ENCODE measurements at places on chromosomes 6 and 20.

DNA sequence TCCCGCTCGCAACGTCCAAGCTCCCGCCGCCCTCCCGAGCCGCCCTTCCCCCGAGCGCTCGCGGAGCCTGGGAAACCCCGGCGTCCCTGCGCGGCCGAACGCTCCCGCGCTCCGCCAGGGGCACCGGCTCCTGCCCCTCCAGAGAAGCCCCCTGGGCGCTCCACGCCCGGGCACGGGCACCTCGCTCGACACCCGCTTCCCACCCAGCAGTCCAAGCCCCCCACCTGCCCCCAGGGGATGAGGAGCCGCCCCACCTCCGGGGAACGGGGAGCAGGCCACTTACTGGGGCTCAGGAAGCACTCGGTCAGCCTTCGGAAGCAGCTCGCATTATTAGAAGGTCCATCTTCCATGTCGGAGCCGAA lies 1.4 kb downstream of the PDE10A start:
- DNase-seq: peak; percentile 31

- peak; percentile 84 for DNase-seq
Observed at GRCh38 chr20:4108495-4109306, 93.3 kb upstream of the RNF24 start.

GRCh38 chr6:53615633-53616449 lies 49.7 kb downstream of the KLHL31 start:
- DNase-seq: no peak

DNA sequence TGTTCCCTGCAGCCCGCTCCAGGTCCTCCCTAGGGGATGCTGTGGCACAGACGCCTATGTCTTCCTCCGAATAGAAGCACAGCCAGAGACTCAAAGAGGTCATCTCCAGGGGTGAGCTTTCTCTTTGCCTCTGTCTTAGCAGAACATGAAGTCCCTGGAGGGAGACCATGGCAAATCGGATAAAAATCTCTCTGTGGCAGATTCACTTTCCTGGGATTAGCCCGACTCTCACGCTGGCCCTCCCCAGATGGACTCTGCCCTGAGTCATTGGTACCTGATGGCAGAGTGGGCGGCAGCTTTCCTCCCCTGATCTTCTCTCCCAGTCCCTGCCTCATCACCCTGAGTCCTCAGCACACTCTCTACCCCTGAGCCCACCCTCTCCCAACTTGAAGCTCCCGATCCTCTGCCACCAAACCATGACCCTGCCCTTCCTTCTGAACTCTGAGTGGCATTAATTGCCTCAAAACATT lies 58.0 kb upstream of the CCDC167 start:
- no peak for DNase-seq

DNA sequence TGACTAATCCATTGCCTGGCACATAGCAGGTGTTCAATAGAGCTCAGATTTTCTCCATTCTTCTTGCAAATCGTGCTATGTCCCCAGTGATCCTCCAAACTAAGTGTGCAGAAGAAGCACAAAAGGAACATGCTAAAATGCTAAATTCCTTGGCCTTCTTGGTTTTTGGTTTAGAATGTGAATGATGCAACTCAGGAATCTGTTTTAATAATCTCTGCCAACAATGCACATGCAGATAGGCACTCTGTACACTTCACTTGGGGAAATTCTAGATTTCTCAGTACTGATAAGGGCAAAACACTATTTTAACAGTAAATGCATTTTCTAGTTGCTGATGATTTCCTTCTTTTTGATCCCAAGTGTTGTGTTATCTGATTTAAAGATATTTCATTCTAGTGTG lies 35.2 kb downstream of the SLC22A1 start:
- no peak for DNase-seq

- no peak for DNase-seq
Observed at GRCh38 chr6:89346433-89346832, 6.1 kb downstream of the UBE2J1 start.

DNA sequence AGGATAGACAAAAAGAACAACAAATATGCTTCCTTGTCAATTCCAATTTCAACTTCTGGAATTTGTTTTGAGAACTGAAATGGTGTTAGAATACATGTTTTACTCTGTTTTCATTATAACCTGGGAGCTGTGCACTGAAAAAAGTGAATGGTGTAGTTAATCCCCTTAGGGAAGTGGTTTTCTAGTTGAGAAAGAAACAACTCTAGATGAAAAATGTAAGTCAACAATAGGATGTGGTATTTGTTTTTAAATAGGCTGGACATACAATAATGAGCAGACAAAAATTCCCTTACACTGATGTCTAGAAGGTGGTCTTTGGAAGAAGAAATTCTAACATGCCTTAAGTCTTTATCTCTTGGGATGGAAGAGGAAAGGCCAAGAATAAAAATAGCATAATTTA lies 59.9 kb upstream of the TINAG start:
- DNase-seq: no peak

DNA sequence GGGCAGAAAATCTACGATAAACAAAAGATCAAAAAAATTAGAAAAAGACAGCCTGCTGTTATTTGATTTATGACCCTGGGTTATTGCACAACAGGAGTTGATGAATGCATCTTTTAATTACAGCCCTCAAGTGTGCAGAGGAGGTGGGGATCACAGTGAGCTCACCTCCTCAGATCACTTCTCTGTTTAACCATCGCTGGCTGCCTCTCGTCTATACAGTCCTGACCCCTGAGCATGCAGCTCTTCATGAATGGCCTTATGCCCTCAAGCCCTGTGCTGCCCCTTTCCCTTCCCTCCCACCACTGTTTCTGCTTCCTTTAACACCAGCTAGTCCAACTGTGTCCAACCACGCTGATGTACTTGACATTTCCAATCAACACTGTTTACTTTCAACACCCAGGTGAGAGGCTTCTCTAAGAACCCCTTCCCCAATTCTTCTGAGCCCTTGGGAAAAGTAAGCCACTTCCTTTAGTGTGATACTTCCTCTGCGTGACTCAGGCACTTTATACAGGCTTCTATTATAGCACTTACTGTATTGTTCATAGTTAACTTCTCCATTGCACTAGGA lies 60.6 kb upstream of the RIPOR2 start:
- DNase-seq: no peak

GRCh38 chr20:47816487-47817451 lies 31.5 kb upstream of the SULF2 start:
- DNase-seq: no peak

DNA sequence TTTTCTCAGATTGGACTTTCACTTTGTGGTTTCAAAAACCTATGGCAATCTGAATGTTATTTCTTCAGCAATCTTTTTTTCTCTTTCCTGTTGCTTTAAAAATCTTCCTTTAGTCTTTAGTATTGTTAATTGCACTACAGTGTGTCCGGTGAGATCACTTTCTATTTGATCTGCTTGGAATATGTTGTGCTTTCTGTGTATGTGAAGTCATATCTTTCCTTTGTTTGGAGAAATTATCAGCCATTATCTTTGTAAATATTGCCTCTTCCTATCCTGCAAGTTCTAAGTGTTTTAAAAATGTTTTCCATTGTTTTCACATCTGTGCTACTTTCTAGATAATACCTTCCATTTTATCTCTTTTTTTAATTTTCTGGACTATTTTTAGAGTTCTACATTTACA lies 171.4 kb upstream of the PRSS16 start:
- no peak for DNase-seq

Data from lung (tissue), 17 donors.